ENCODE measurements at places on chromosomes 5 and 9.

GRCh38 chr5:120552638-120553037 lies 88.5 kb downstream of the PRR16 start:
- DNase-seq, result peak; percentile 24

GRCh38 chr9:97895695-97896332 lies 26.5 kb downstream of the TRMO start:
- peak; percentile 12 for DNase-seq

- peak; percentile 3 for DNase-seq
These were observed 113.8 kb downstream of the WDR70 start for GRCh38 chr5:37492778-37493555.

- no peak for DNase-seq
These were observed 86.5 kb downstream of the SREK1 start for GRCh38 chr5:66230551-66230950.

DNA sequence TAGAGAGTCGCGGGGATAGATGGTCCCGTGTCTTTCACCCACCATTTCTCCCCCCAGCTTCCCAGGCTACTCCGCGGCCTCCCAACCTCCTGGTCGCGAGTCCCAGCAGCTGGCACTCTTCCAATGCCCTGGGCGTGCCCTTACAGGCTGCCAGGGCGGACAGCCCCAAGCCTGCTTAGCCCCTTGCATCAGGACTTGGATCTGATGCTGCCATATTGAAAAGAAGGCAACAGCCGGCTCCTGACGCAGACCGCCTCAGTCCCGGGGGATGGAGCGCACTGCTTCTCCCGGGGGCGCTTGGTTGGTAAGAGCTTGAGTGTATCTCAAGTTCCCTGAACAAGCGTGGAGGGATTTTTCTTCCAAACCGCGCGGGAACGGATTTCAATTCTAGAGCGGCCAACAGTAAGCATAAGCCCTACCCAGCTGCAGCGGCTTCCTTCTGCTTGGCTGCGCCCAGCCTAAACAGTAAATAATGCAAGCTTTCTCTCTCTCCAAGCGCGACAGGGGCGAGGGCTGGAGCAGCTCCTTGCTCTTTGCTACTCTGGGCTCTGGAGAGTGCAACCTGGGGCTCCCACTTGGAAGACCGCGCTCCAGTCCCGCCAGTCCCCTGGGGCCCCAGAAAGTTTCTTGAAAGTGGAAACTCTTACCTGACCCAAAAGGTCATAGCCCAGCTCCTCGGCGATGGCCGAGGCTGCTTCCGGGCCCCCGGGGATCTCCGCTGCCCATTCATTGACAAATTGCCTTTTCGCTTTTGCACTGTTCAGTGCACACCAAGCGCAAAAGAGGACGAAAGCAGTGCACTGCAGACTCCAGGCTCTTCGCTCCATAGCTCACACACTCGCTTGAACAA lies 607 bp downstream of the PCSK1 start:
- DNase-seq, result peak; percentile 8

Measured in fibroblast of skin of right biceps (primary cell).